Stimulated activated naive CD4-positive, alpha-beta T cell (primary cell): ENCODE measurements at places on chromosomes 4 and X.
A peak's percentile ranks its signal among the peaks of the same experiment; 100 is the strongest.

DNA sequence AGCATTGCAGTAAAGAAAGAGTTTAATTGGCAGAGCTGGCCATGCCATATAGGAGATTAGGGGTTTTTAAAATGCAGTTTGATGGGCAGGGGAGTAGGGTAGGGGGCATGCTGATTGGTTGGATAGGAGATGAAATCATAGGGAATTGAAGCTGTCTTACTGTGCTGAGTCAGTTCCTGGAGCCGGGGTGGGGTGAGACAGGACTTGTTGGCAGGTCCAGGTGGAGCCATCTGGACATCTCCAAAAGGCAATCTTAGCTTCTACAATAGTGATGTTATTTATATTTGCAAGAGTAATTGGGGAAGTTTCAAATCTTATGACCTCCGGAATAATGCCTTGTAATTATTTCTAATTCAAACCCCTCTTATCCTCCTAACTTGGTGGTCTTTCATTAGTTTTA lies 32.4 kb upstream of the PGM2 start:
- no peak for DNase-seq

- DNase-seq: no peak
Observed at GRCh38 chr4:83112678-83113428, 1.7 kb downstream of the PLAC8 start.

GRCh38 chr4:11910812-11911211 lies 482.1 kb upstream of the HS3ST1 start:
- no peak for DNase-seq

DNA sequence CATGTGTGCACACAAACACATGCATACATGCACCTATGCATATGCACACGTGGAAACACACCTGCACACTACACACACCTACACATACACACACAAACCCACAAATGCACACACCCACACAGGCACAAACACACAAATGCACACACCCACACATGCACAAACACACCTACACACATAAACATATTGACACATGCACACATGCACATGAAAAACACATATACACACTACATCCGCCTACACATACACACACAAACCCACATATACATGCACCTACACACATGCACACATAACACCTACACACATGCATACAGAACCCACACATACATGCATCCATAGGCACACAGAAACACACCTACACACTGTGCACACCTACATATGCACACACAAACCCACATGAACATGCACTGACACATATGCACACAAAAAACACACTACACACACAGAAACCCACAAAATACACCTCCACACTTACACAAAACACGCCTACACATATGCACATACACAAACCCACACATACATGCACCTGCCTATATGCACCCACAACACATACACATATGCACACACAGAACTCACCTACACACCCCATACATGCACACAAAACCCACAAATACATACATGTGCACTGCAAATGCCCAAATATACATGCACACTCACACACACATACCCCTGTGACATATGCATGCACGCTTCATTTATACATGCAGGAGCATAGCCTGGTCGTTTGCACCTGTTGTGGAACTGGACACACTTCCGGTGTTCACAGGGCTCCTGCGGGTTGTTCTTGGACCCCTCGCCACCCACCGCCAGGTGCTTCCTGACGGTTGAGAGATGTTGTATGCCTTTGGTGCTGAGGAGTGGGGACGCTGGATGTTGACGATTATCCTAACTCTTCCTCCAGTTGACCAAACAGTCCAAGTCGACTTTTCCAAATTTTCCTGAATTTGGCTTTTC lies 22.1 kb downstream of the CD99 start:
- no peak for DNase-seq

DNA sequence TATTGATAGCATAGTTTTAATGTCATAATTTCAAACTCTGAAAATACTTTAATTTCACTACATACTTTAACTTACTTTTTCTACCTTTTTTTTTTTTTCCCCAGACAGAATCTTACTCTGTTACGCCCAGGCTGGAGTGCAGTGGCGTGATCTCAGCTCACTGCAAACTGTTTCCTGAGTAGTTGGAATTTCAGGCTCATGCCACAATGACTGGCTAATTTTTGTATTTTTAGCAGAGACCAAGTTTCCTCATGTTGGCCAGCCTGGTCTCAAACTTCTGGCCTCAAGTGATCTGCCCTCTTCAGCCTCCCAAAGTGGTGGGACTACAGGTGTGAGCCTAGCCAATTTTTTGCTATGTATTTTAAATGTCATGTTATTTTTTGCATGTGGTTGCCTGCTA lies 741.6 kb downstream of the TRAM1L1 start:
- DNase-seq: no peak

- DNase-seq: no peak
Observed at GRCh38 chrX:30373951-30374350, 64.8 kb upstream of the NR0B1 start.

DNA sequence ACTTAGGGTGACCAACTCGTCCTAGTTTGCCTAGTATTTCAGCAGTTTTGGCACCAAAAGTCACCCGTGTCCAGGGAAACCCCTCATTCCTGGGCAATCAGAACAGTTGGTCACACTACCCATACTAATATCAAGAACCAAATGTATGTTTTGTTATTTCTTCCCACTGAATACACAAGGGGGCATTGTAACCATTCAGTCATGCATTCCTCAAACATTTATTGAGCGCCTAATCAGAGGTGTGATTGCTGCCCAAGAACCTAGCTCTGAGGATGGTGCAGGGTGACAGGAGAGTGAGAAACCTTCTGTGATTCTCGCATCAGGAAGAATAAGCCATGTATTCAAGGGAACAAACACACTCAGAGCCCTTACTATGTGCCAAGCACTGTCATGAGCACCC lies 69.8 kb upstream of the RAI2 start:
- DNase-seq: no peak

DNA sequence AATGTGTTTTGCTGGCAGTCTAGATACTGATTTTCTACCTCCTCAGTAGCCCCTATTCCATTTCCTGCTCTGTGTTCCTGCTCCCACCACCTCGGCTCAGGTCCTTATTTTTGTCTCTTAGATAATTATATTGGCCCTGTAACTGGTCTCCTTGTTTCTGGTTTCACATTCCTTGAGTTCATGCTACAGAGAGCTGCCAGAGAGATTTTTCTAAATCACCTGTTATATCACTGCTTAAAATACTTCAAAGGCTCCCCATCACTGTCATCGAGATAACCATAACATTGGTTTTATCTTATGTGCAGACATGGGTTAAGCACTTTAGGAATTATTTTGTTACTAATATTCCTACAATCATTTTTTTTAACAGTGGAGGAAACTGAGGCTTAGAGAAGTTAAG lies 9.6 kb downstream of the SYNPO2 start:
- no peak for DNase-seq

- DNase-seq: no peak
Observed at GRCh38 chrX:18290200-18290599, 64.3 kb downstream of the SCML2 start.

DNA sequence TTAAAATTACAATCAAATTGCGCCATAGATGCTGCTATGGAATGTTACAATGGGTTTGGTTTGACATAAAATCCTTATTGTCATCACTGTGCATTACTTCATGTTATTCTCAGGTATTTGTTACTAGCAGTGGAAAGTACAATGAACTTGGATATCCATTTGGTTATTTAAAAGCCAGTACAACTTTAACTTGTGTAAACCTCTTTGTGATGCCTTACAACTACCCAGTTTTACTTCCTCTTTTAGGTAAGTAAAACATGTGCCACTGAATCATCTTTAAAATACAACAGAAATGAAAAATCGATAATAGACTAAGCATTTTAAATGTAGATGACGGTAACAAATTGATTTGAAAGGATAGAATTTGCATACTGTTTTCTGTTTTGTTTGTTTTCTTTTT lies 35.6 kb downstream of the INTS6L start:
- no peak for DNase-seq

DNA sequence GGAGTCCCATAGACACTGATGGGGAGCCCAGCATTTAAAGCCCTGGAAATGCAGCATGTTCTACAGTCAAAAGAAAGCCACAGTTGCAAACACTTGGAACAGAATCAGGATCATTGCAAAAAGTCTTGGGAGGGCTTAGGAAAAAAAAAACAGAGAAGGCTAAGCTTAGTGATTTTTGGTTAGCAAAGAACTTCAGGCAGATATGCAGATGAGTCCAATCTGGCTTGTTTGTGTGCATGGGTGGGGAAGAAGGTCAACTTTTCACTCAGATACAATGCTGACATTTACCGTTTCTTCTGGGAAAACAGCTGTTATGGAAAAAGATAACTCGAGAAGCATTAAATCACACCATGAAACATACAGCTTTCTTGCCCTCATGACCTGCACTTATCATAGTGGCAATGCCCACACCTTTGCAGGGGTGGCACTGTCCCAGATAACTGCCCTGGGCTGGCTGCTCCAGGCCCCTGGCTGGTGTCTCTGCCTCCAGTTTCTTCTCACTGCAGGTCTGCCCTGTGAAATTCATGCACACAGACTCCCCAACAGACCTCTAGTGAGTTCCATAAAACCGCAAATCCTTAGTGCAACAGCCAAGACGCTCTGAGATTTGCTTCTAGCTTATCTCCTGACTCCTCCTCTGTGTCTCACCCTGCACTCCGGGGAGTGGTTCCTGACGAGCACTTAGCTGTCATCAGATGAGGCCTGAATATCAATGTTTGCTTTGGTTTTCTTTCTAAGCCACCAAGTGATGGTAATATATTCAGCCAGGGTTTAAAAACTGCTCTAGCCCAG lies 99.2 kb downstream of the DRD5 start:
- no peak for DNase-seq

DNA sequence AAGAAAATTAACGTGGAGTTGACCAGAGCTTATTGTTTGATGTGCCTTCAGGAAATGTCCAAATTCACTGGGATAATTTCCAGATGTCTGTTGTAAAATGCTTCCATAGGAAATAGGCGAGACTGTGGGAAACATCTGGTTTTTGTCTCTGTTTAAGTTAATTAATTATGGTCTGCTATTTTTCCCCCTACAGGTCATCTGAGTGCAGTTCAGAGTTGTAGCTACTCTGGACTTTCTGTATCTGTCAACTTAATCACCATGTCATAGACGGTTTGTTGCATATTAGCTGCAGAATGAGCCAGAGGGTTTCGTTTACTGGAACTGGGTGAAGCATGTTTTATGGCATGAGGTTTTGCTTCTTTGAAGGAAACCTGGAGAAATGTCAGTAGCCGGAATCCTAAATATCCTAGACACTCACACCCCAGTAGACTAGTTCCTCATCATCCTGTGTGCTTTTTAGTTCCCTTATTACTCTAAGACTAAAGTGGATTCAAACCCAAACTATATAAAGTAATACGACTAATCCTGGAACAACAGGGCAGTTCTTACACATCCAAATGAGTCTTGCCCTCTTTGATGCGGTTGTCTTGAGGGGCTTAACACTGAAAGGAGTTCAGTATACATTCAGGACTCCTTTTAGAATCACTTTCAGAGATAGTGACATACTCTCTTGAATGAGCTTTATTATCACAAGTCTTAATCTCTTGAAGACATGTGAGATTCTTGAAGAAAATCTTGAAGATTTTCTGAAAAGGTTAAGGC lies 62.5 kb downstream of the PPEF1 start:
- DNase-seq: no peak

GRCh38 chrX:11792461-11793421 lies 34.7 kb downstream of the MSL3 start:
- DNase-seq: peak; percentile 38

- DNase-seq: no peak
Observed at GRCh38 chrX:155148724-155149537, 67.3 kb upstream of the VBP1 start.

GRCh38 chr4:101419336-101420135 lies 72.2 kb upstream of the PPP3CA start:
- peak; percentile 18 for DNase-seq

DNA sequence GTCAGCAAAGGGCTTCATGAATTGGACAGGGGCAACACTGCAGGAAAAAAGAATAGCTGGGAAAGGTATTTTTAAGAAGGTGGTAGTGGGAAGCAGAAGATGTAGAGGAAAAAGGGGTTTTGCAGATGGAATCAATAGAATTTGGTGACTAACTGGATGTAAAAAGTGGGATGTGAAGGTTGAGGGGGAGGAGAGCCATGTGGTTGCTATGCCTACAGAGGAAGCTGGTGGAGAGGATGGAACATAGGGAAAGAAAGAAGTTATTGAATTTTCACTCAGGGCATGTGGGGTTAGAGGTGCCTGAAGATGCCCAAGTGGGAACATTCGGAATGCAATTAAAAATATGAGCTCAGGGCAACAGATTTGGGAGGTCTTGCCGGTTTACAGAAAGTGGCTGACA lies 33.0 kb downstream of the REELD1 start:
- DNase-seq: no peak

DNA sequence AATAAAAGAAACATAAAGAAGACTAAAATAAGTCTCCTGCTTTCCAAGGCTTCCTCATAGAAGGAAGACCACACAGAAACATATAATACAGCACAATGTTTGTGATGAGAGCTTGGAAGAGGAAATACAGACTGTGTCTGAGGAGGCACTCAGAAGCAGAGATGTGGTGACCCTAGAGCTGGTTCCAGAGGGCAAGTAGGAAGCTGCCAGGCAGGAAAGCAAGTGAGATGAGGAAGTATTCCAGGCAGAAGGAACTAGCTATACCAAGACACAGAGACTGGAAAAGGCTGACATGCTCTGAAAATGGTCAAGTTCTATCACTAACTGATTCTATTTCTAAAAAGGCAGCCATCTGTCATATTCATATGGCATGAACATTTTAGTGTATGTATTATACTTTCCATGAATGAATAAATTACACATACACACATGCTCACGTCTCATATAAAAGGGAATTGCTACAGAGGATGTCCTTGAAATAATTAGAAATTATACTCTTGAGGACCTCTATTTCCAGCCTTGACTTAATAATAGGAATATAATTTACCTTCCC lies 16.6 kb upstream of the HSFX2 start:
- DNase-seq: no peak

GRCh38 chr4:11843340-11843739 lies 414.6 kb upstream of the HS3ST1 start:
- DNase-seq: no peak

DNA sequence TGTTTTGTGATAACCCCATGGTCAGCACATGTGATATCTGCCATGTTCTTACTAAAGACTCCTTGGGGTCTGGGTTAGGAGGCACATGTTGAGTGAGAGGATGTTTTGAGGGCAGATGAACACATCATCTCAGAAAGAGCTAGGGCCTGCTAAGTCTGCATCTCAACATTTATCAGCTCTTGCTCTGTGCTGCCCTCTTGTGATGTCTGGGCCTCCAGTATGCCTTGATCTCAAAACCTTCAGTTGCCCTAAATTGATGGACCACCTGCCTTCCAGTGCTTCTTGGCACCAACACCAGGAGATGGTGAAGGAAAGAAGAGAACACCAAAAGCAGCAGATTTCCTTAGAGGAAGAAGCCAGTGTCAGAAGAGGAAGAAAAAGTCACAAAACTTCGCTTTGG lies 22.5 kb downstream of the MID1 start:
- no peak for DNase-seq

GRCh38 chrX:109040057-109040456 lies 303.7 kb upstream of the IRS4 start:
- no peak for DNase-seq

- no peak for DNase-seq
Observed at GRCh38 chr4:17018013-17018412, 119.6 kb upstream of the LDB2 start.
